ENCODE measurements at places on chromosomes 2 and 18.

DNA sequence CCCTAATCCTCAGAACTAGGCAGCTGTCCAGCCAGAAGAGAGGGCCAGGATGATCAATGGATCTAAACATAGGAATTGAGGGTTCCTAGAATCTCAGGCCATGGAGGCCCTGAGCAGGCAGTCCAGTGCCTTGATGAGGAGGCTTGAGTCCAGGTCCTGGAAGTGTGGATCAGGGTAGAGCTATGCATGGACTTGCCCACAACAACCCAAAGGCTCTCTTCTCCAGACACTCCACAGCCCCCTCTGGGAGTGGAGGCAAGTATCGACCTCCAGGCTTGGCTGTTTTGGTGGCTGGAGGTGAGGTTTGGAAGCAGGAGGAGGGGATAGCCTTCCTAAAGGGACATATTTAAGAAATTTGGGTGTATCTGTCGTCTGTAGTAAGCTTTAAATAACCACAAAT, 45.7 kb downstream of the NAPG start:
- no peak for DNase-seq

- DNase-seq, result no peak
These were observed 41.1 kb upstream of the EPB41L3 start for GRCh38 chr18:5584746-5585417.

DNA sequence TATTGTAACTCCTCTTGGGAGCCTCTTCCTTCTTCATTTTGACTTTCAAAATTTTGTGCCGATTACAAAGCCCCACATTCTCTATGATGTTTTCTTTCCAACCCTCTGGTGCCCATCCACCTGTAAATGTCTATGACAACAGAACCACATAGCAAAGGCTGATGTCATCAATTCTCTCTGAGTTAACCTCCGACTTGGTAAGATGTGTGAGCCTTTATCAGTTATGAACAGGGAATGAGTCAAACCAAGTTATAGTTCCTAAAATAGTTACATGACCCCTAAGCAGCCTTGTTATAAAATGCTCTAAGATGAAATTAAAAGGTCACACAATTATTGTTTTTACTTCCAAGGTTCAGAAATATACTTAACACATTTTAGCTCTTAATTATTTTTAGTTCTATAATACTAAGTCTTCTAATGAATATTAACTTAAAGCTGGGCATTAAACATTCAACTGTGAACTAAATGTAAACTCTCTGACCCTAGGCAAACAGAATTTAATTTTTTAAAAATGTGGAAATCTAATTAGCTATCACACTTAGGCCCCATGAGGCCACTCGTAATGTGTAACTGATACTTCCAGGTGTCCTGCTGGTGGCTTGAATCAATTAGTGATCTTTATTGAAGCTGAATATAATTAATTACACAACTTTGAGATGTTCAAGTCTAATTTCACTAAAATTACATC, 102.3 kb upstream of the CYRIA start:
- no peak for DNase-seq

GRCh38 chr2:121577381-121577780, 46.7 kb downstream of the RNU4ATAC start:
- DNase-seq, result no peak

- no peak for DNase-seq
These were observed 1.4 kb downstream of the LBH start for GRCh38 chr2:30232801-30233130.

GRCh38 chr2:17571681-17572080, 31.2 kb downstream of the VSNL1 start:
- no peak for DNase-seq

GRCh38 chr2:11080253-11081115, 74.8 kb upstream of the SLC66A3 start:
- no peak for DNase-seq

GRCh38 chr2:212987492-212987891, 163.9 kb downstream of the IKZF2 start:
- no peak for DNase-seq

- no peak for DNase-seq
These were observed 964.7 kb upstream of the ZEB2 start for GRCh38 chr2:145484448-145485097.

GRCh38 chr18:27685807-27686412, 491.0 kb downstream of the CDH2 start:
- no peak for DNase-seq

- DNase-seq, result no peak
These were observed 7.6 kb downstream of the ESPNL start for GRCh38 chr2:238107525-238108422.

DNA sequence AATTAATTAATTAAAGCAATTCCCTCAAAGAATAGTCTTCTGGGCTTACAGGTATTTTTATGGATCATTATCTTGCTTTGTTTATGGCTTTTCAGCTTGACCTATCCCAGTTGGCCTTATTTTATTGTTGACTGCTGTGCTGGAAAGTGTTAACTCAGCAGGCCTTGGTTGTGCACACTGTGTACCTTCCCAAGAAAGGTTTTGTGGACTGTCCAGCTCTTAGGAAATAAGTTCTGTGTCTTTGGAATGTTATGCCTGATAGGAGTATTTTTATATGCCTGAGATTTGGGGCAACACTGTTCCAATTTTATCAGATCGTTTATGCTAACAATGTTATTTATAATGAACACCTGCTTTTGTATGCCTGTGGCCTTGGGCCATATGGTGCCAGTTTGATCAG, 671.9 kb upstream of the ZNF804A start:
- no peak for DNase-seq

DNA sequence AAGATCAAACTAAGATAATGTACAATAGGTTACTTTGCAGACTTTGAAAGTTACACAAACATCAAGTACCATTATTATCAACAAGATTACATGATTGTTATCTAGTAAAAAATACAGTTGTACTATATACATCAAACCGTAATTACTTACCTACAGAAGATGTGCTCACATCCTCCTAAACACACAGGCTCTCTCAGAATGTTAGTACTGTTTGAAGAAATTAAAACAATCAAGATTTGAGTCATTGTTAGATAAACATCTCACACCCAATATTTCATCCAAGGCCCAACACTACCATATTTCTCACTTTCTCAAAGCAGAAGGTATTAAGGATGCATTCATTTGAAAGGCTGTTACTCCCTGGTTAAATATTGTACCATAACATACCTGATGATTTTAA, 12.6 kb downstream of the BARD1 start:
- DNase-seq, result no peak

DNA sequence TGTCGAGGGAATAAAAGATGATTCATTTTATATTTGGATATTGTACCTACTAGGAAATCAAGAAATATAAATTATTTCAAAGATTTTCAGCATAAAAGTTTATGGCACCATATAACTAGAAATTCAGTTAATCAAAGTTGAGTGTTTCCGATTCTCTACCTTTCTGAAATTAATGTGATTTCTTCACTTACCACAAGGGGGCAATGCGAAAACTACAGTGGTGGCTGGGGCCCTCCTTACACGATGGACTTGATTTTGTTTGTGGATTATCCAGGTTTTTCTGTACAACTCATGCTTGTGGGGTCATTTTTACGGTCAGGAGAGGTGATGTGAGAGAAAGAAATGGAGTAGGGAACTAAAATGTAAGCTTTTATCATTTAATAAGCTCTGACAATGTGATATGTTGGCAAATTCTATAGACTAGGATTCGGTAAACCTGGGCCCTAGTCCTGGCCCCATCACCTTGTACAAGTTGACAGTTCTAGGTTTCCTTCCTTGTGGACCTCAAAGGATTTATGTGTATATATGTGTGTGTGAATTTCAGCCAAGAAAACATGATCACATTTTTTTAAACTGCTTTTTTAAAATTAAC, 47.6 kb downstream of the G6PC2 start:
- DNase-seq, result no peak

GRCh38 chr2:19360966-19361321, 2.5 kb upstream of the OSR1 start:
- no peak for DNase-seq

GRCh38 chr2:152485954-152486736, 151.2 kb downstream of the FMNL2 start:
- DNase-seq, result no peak

DNA sequence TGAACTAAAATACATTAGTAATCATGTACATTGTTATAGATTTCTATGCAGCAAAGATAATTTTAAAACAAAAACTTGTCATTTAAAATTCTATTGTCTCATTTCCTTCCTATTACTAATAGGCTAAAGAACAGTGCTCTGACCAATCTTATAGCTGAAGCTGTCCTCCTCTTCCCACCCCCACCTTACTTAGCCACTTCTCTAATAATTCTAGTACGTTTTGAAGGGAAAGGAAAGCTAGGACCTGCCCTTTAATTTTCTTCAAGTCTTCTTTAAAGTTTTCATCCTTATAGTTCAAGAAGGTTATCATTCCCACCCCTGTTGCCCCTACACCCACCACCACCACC, 121.6 kb downstream of the RBMS1 start:
- DNase-seq, result no peak

- no peak for DNase-seq
These were observed 130.0 kb upstream of the STON1 start for GRCh38 chr2:48399828-48400552.

DNA sequence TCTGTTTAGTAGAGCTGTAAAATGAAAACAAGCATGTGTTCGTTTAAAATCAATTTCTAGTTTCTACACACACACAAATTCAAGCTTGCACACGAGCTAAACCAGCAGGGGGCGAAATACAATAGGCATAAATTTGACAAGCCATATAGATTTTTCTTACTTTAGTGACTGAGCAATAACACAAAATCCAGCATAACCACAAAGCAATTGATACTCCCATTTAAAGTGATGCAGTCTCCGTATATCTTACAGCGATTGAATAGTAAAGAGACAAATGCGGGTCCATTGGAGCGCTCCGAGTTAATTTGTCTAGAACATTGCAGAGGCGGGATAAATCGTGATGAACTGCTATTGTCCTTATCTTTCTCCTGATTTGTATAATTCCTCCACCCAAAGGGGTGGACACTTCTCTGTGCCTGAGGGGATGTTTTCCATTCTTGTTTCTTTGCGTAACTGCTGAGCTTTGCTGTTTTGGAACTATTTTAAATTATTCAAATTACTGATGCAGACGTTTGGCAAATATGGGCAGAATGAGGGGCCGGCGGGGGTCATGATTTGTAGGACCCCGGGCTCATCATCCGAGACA, 1.2 kb upstream of the AFTPH start:
- DNase-seq, result peak; percentile 83

DNA sequence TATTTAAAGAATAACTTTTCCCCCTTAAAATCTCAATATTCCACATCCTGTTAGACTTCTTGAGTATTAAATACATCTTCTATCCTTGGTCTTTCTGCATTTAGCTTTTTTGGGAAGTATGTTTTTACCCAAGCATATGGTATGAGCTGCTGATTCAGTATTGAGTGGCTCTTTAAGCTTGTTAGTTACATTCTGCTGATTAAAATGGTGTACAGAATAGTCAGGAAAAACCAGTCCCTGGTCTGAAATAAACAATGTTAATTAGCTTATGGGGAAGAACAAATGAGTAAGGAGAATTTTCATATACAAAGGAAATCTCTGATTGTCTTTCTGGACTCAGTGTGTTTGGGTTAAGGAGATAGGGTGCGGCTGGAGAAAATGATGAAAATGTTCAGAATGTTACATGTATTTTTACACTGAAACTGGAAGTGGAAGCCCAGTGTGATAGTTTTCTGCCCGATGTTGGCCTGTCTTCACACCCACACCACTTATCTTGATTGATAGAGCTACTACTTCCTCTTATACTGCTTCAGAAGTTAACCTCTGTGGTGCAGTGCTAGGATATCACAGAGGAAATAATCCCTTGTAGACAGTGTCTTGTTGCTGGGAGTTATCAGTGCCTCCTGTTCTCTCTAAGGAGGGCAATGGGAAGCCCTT, 84.0 kb downstream of the MSH2 start:
- no peak for DNase-seq

GRCh38 chr2:1824202-1824905, 80.0 kb upstream of the PXDN start:
- no peak for DNase-seq

DNA sequence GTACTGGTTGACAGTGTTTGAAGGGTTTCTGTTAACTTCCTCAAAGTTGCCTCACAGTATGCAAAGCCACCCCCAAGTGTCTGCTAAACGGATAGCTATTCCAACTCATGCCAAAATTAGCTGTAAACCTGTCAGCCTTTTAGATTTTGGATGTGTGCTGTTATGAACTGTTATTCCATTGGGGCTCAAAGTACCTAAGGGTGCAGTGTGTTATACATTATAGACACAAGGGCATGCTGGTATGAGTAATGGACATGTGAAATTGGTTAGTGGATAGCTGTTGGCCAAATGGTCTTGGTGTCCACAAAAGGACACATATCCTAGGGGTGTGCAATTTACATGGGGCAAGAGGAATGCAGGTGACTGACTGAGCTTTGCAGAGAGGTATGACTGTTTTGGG, 33.7 kb upstream of the CCBE1 start:
- DNase-seq, result no peak

GRCh38 chr2:147345246-147345645, 499.6 kb upstream of the ACVR2A start:
- no peak for DNase-seq

DNA sequence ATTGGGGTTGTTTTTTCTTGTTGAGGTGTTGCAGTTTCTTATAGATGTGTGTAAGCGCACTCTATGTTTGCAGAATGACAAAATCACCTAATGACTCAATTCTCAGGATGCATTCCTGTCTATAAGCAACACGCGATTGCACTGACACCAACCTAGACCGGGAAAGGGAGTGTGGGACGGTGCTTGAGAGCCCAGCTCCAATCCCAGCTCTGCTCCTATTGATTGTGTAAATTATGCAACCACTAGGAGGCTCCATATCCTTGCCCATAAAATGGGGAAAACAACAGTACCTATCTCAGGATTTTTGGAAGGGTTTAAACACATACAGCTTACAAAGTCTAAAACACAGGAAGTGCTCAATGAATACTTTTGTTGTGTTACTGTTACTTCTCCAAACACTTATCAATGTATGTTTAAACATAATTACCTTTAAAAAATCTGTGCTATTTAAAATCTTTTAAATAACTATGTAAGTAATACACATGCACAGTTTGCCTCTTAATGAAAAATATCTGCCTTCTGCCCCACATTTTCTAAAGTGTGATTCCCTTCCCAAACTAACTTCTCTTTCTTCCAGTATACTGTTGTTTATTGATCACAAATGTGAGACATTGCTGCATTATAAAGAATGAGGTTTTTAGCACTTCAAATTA, 132.5 kb downstream of the SPHKAP start:
- DNase-seq, result peak; percentile 11

- no peak for DNase-seq
These were observed 281.1 kb upstream of the POU3F3 start for GRCh38 chr2:104572834-104573233.

GRCh38 chr18:179499-179898, 21.1 kb downstream of the USP14 start:
- no peak for DNase-seq

- DNase-seq, result no peak
These were observed 43.6 kb downstream of the FECH start for GRCh38 chr18:57542812-57543427.

DNA sequence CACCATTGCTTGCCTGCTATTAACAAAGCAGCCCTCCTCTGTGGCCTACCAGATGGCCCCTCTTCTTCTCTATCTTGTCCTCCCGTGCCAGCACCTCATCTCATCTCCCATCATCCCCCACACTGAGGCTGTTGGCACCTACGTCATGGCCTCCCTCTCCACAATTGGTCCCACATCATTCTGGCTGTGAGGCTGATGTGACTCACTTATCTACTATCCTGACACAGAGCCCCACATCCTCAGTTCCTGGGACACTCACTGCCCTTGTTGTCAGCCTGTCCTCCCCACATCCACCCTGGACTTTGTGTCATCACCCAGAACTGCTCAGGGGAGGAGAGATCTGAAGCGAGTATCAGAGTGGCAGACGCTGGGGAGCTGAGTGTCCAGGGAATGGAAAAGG, 102.9 kb downstream of the MRO start:
- DNase-seq, result no peak

GRCh38 chr2:204060841-204061240, 124.3 kb downstream of the ICOS start:
- DNase-seq, result no peak
